ENCODE measurements at places on chromosomes 13 and 19. TPM values are rescaled to one million over a fixed set of nuclear protein-coding genes. Genes with fewer than 3 reads are reported as not detected.

DNA sequence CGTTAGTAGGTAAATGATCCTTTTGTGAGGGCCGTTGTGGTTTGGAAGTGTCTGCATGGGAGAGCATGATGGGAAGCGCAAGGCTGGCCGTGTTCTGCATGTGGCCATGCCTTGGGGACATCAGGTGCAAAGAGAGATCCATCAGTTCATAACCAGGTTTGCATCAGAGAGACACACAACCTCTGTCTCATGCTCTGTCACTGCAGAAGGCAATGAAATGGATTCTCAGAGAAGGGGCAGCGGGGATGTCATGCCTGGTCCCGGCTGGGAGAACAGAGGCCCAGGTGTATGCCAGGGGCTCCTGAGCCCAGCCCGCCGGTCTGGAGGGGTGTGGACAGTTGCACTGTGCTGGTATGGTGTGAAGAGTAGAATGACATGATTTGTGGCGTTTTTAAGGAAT, 60.2 kb downstream of the GGACT start:
- no peak for DNase-seq

DNA sequence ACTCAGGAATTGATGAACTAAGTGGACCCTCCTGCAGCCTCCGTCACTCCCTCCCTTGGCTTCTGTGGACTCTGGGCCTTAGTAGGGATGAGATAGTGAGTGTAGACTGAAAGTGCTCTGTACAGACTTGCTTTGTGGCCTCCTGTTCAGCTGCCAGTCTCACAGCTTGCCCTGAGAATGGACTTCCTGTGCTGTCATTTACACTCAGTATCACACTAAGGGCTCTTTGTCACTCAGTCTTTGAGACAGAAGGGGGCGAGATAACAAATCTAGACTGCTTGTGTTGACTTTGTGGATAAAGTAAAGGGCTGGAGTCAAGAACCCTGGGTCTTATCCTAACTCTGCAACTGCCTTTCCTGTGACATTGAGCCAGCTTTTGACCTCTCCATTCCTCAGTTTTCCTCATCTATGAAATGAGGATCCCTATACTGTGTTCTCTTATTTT, 21.0 kb upstream of the SPRY2 start:
- no peak for DNase-seq

- no peak for DNase-seq
Measured at GRCh38 chr19:41698746-41699230, 9.6 kb upstream of the CEACAM5 start.

CBY2 gene
- total RNA-seq, result not detected

FGF22 gene
- total RNA-seq, result 1.4 TPM

GRCh38 chr19:41744850-41745249, 10.5 kb upstream of the CEACAM6 start:
- no peak for DNase-seq

DNA sequence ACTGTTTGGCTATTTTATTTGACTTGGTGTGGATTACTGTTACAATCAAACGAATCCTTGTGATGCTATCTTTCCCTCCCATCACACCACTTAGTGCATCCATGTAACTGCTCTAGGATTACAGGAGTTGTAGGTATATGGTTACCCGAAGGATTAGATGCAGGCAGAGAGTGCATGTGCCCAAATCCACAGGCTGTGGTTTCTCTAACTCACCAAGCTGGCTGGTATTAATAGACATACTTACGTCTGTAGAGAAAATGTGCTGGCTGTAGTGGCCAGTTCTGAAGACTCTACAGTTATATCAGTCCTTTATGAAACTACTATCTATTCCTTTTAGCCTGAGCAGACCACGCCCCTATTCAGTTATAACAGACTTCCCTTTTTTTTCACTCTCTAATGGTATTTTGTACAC, 1.1 kb upstream of the HMGB1 start:
- DNase-seq, result no peak

DNA sequence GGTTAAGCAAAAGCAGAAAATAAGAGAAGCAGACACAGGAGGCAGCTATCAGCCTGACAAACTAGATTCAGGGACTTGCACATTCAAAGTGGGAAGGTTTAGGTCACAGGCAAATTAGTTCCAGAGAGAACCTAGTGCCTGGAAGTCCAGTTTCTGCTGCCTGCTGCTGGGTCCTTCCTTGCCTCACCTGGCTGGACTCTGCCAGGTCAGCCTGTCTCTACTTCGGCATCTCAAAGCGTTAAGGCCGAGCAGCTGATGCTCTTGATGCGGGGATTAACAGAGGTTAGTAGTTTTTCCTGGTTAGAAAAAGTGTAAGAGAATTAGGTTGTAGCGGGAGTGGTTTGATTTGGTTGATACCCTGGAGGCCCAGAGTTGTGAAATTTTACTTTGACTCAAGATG, 52.0 kb downstream of the KLF5 start:
- DNase-seq, result no peak

DNA sequence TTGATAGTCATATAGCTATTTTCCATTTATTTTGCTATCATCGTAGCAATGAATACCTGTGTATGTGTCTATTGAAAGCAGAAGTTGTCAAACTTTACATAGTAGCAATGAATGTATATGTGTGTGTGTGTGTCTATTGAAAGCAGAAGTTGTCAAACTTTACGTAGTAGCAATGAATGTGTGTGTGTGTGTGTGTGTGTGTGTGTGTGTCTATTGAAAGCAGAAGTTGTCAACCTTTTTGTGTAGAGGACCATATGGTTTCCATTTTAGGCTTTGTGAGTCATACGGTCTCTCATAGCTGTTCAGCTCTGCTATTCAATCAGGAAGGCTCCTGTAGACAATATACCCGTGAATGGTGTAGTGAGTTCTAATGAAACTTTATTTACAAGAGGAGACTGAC, 20.8 kb downstream of the NLRP4 start:
- DNase-seq, result no peak
